Activated CD4-positive, alpha-beta T cell treated with anti-CD3 and anti-CD28 coated beads, Interleukin-2, Interleukin-4, amounts not matched to agents 100 ng/mL and 50 ng/mL, durations not matched to agents 16 hours and 8 hours (primary cell): ENCODE measurements at places on chromosomes 2 and 18.

DNA sequence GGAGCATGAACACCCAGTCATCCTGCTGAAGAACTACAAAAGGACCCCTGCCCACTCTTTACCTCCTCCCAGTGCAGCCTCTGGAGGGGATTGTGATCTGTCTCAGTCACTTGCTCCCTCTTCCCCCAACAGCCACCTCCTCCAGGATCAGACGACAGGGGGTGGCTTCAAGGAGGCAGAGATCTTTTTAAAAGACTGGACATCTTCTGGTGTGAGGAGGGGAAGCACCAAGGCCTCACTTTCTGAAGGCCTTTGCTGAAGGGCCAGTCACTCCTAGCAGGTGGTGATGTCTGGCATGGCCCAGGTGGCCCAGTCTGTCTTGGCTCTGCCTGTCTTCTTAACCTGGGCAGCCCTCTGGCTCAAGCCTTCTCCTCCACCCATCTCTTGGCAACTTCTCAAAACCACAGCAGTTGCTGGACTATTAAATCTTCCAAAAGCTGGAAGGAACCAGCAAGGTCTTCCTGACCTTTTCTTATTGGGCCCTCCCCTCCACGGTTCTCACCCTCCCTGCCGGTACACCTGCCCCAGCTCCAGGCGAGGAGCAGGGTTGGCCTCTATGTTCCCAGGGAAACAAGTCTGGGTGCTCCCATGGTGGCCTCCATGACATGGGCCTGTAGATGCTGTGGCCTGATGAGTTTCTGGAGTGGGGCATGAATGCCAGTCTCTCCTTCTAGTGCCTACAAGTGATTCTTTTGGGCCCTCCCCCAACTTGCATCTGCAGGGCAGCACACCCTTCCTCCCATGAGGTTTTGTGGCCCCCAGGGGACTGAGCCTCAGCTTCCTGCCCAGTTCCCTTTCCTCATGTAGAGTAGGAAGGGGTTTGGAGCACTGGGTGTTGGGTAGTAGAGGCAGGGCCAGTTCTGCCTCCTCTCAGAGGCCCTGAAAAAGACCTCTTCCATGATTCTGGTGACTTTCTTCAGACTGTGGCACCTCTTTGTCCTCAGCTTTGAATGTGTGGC, 5.0 kb upstream of the ATP6V1B1 start:
- DNase-seq = no peak

GRCh38 chr2:107062599-107063220, 176.7 kb upstream of the ST6GAL2 start:
- no peak for DNase-seq

- peak; percentile 55 for DNase-seq
Observed at GRCh38 chr2:46179037-46179621, 118.1 kb upstream of the EPAS1 start.

- no peak for DNase-seq
Observed at GRCh38 chr18:3192752-3193151, 27.0 kb downstream of the MYOM1 start.

GRCh38 chr2:191190435-191190834, 39.6 kb upstream of the STAT4 start:
- no peak for DNase-seq

DNA sequence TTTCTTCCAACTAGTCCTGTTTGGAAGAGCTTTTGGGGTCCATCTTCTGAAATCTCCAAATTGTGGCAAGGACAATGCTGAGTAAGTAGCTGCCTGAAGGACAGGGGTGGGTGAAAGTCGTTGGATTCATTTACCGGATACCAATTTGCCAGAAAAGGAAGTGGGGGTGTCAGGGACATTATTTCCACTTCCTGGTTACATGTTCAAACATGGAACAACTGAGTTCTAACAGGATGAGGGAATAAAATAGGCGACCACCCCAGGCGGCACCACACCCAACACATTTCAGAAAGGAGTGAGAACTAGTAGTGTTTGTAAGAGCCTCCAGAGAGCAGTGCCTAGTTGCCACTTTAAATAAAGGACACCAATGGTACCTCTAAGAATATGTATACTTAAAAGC, 158.6 kb upstream of the SERTAD2 start:
- no peak for DNase-seq

DNA sequence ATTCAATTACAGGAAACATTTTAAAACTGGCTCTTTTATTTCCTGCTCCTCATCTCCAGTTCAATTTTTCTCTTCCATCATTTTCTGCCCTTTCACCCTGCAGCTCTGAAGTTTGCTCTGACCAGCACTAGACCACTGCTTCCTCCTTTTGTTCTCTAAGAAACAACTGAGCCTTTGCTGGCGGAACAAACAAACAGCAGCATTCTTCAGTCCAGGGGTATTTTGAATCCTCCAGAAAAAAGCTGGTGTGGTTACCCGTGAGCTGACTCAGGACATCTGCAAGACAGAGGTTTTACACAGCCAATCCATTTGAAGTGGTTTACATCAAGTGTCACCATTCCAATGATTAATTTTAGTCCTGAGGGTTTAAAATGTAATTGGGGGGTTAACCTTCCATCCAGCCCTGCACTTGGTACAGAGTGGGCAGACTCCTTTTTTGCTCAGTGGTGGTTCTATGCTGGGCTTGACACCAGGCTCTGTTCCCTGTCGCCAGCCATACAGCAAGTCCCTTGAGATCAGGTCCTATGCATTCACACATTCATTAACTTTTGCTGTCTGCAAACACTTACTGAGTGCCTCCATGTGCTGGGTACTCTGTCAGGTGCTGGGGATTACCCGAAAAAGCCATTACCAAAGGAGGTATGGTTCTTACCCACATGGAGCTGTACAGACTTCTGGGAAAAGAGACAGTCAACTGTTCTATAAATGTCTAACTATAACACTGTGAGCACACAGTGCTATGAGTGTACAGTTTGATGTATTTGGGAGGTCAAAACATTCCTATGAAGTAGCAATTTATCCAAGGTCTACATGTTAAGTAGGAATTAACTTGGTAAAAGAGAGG, 909.4 kb upstream of the GYPC start:
- no peak for DNase-seq
